ENCODE measurements at places on chromosomes 5 and 9.

- DNase-seq, result no peak
These were observed 139.6 kb upstream of the RANBP3L start for GRCh38 chr5:36441280-36441679.

- DNase-seq, result no peak
These were observed 521.3 kb upstream of the ZNF608 start for GRCh38 chr5:125267636-125268248.

GRCh38 chr9:7844242-7844641 is 44.7 kb upstream of the DMAC1 start:
- no peak for DNase-seq

- DNase-seq, result no peak
These were observed 2.6 kb upstream of the SPATA31E1 start for GRCh38 chr9:87880116-87880515.

GRCh38 chr5:62653864-62654575 is 75.4 kb downstream of the LRRC70 start:
- no peak for DNase-seq

All from stimulated activated CD4-positive, alpha-beta T cell treated with anti-CD3 and anti-CD28 coated beads, Interleukin-2, amount 100 ng/mL, for 24 hours (primary cell).